ENCODE measurements at places on chromosomes 6 and 20. TPM values are rescaled to one million over a fixed set of nuclear protein-coding genes. Genes with fewer than 3 reads are reported as not detected.

- DNase-seq, result no peak
Observed at GRCh38 chr20:46145713-46146112, 27.6 kb downstream of the CD40 start.

GRCh38 chr6:132929141-132929540, 114.8 kb downstream of the RPS12 start:
- no peak for DNase-seq

GRCh38 chr6:147802459-147802858, 294.0 kb downstream of the SAMD5 start:
- DNase-seq, result no peak

DNA sequence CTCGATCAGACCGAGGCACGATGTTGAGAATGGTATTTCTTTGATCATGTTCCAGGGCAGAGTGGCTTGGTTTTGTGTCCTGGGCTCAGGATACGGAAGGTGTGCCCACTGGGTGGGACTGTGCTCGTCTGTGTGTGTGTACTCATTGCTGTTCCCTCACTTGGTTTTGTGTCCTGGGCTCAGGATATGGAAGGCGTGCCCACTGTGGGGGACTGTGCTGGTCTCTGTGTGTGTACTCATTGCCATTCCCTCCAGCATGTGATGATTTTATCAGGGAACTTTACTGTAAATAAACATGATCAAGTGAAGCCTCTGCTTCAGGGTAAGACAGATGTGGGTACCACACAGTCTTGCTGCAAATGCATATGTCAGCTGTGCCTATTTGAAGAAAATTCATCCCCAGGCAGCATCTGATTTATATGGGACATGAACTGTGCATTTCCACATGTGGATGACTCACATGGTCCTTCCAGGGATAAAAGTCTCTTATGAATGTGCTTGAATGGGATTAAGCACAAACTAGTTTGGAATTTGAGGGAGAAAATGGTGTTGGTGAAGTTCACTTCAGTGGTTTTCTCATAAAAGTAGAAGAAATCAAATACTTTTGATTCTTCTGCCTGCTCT, 274.3 kb downstream of the QKI start:
- no peak for DNase-seq

GRCh38 chr6:157760589-157761330, 62.3 kb upstream of the SNX9 start:
- DNase-seq, result no peak

DNA sequence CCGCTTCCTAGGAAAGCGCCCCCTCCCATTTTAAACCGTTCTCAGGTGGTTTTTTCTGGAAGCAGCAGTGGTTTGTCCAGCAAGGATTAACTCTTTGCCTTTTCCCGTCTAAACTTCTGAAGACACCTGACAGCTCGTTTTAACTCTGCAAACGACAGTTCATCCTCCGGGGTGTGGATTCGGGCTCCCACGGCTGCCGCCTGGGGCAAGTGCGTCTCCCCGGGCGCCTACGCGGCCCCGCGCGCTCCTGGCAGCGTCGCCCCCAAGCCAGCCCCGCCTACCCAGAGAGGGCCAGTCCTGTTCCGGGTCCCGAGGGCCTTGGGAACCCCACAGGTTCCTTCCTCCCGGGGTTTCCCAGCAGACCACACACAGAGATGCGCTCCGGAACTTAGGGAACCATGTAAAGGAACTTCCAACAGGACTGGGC, 54.4 kb downstream of the PRR18 start:
- no peak for DNase-seq

DNA sequence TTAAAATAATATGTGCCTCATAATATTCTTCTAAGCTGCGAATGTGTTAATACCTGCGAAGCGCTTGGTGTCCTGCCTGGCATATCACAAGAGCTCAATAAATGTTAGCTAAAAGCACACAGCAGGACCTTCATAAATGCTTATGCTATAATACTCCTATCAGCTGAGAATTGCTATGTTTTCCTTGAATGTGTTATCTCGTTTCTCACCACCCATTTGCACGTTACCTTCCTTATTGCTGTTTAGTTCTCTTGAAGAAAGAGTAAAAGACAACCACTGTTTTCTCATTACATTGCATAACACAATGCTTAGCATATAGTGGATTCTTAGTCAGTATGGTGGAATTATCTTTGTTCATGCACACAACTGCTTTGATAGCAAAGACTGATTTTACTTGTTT, 76.6 kb downstream of the EDN1 start:
- DNase-seq, result no peak

GRCh38 chr20:24909086-24909780, 39.8 kb upstream of the CST7 start:
- no peak for DNase-seq

Gene KHDC1L
- polyA plus RNA-seq, result 0.62 TPM

Gene TGM3
- polyA plus RNA-seq, result 0.43 TPM

All from left kidney (tissue), 8 donors.